ENCODE measurements at places on chromosomes 6 and 20. TPM values are rescaled to one million over a fixed set of nuclear protein-coding genes. Genes with fewer than 3 reads are reported as not detected.

GRCh38 chr6:43246301-43247113 lies 3.2 kb downstream of the TTBK1 start:
- DNase-seq: no peak

Gene LY6G6F
- not detected for total RNA-seq

DNA sequence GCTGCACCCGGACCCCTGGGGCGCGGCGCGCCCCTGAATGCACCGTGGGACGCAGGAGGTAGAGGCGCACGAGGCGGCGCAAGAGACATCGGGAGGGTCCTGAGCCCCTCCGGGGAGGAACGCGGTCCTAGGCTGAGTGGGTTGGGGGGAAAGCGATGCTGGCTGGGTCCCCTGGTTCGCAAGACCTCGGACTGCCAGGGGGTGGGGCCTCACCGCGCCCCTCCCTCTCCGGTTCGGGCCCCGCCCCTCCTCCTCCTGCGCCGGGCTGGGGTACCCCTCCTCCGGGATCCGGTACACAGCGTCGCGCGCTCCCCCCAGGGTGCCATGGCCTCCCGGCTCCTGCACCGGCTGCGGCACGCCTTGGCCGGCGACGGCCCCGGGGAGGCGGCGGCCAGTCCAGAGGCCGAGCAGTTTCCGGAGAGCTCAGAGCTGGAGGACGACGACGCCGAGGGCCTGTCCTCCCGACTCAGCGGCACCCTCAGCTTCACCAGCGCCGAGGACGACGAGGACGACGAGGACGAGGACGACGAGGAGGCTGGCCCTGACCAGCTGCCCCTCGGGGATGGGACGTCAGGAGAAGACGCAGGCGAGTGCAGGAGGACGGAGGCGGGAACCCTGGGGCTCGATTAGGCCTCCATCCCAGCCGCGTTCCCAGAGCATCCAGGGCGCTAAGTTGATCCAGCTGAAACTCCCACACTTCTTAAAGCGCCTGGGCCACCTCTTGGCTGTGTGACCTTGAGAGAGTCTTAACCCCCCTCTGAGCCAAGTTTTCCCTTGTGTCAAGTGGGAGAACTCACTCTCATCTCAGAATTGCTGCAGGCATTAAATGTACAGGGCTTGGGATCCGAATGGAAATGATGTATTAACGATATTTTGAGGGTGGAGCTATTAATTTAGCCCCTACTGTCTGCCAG lies 541 bp downstream of the SNX21 start:
- peak; percentile 70 for DNase-seq

DNA sequence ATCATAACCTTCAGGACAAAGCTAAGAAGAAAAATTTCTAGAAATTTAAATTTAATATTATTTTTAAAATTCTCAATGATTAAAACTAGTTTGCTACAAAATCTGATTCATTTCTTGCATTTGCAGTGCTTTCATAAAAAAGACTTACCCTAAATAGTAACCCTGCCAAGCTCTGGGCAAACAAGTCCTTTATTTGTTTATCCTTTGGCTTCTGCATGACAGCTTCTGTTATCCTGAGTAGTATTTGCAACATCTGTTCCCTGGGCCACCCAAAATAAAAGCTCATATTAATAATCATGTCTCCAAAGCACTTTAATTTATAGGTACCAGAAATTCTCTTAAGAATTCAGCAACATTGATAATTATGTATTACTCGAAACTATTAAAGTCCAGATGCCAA lies 101.3 kb downstream of the RALGAPA2 start:
- no peak for DNase-seq

DNA sequence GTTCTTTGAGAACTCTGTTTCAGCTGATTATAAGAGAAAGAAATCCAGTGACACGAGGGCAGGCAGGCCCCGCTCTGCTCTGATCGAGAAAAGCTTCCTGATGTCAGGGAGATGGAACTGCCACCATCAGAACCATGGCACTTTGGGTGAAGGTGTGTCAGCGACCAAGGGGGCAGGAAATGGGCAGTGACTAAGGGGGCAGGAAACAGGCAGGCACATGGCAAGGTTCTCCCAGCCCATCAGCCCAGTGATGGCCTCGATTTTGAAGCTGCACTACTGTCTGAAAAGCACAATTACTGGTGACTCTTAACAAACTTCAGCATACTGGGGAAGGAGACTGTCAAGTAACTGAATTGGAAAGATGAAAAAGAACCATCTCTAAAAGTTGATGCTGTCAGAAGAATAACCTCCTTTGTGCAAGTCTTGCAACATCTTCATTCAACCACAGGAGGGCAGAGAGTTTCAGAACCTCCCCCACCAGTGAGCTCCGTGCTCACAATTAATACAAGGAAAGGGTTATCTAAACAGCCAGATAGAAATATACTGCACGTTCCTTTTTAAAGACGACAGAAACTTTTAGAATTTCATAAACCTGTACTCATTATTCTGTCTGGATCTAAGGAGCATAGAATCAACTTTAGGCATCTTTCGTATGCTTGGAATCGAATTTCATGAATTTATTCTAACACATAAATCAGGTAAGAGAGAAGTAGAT lies 39.1 kb downstream of the TMX4 start:
- DNase-seq: peak; percentile 21

- no peak for DNase-seq
Measured at GRCh38 chr6:136811272-136811671, 11.1 kb upstream of the PEX7 start.

Gene SLC22A7
- total RNA-seq: not detected

GRCh38 chr20:48120120-48120519 lies 334.8 kb upstream of the SULF2 start:
- DNase-seq: no peak

Gene PRICKLE4
- 6.4 TPM for total RNA-seq

DNA sequence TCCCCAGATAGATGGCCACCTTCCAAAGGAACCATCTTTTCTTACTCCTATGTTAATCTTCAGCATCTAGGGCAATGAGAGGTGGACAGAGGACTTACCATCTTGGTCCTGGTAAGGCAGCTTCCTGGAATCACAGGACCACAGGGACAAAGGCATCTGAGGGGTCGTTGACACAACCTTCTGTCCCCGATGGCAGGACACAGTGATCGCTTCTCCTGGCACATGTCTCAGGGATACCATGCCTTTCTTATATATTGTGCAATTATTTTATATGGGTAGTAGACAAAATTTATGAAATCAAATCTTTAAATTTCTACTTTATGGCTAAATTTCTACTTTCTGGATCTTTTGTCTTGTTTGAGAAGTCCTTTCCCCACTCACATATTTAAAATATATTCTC lies 20.1 kb downstream of the SERPINB1 start:
- no peak for DNase-seq

DNA sequence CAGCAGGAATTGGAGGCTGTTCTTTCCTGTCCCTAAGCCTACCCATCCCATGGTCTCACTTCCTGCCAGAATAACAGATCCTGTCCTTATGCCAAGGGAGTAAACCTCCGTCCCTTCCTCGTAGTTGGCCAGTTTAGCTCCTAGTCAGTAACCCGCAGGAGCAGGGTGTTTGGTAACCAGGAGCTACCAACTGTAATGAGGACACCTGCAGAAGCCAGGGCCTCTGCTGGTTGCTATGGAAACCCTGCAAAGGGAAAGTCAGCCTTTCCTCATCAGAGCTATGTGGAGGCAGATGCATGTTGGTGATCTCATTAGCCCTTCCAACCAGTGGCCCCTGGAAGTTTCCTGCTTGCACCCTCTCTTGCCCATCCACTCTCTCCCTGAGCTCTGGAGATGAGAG lies 368.2 kb upstream of the SULF2 start:
- no peak for DNase-seq

- no peak for DNase-seq
Measured at GRCh38 chr20:17721802-17722486, 22.2 kb downstream of the BANF2 start.

Gene ANKEF1
- 1.2 TPM for total RNA-seq

Gene C20orf204
- total RNA-seq: 6.3 TPM

Gene PTK7
- total RNA-seq: 37.8 TPM

GRCh38 chr6:18586133-18586532 lies 199.0 kb downstream of the RNF144B start:
- DNase-seq: no peak

Gene CENPB
- total RNA-seq: 77.4 TPM

Gene KCNG1
- total RNA-seq: 2.3 TPM

Gene KHDC1L
- not detected for total RNA-seq

DNA sequence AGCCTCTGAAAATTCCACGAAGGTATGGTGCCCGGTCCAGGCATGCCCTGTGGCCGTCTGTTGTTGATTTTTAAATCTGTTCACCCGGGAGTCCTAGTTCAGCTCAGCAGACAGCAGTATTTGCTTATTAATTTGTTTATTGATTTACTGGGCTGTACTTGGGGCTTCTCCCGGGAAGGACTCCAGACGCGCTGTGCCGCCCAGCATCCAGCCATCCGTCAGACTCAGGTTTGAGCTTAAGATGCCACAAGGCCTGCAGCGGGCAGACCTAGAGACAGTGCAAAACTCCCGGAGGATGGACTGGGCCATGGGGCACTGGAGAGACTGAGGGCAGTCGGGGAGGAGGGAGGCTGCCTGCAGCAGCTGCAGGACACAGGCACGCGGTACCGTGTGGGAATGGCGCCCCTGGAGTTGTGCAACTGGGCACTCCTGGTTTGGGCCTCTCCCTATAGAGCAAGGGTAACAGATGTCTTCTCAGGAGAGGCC lies 17.3 kb upstream of the CCDC167 start:
- no peak for DNase-seq

Gene ARFRP1
- total RNA-seq: 22.5 TPM
